NCI-H524 (cell line): ENCODE measurements at places on chromosomes 5 and 9.

DNA sequence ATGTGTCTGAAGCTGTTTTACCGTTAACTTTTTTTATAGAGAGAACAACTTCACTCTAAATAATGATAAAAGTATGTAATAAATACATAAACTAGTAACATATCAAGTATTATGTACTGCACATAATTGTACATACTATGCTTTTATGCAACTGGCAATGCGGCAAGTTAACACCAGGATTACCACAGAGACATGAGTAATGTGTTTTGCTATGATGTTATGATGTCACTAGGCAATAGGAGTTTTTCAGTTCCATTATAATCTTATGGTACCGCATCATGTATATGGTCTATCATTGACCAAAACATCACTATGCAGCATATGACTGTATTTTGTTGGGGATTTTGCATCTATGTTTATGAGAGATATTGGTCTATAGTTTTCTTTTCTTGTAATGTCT lies 326.4 kb upstream of the TARS1 start:
- no peak for DNase-seq

- peak; percentile 66 for DNase-seq
Observed at GRCh38 chr5:172283020-172283861, at the start of gene UBTD2. Gene UBTD2, minus strand, starts transcription at chr5:172283764. Its CDS starts 99 bp downstream, at chr5:172283665.

- DNase-seq, result no peak
Observed at GRCh38 chr9:32939576-32939975, 61.9 kb downstream of the APTX start.

GRCh38 chr5:112795944-112796678 lies 58.4 kb downstream of the APC start:
- no peak for DNase-seq

DNA sequence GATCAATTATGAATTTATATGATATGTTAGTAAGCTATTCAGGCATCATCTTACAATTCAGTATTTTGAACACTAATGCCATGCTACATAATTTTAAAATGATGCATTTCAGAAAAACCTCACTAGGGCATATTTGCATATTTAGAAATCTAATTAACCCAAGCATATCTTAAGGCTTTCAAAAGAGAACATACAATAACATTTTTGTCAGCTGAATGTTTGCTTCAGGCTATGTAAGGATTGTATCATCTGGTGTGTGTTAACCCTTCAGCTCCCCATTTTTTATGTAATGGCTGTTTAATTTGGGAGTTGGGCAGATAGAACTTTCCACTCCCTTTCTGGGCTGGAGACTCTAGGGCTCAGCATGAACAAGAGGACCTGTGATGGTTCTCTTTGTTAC lies 299.1 kb upstream of the EFNA5 start:
- no peak for DNase-seq

GRCh38 chr9:7238247-7238637 lies 480.5 kb downstream of the KDM4C start:
- no peak for DNase-seq

- DNase-seq, result peak; percentile 57
Observed at GRCh38 chr9:38003946-38004808, 64.8 kb downstream of the SHB start.

- DNase-seq, result no peak
Observed at GRCh38 chr5:88769165-88769564, 113.8 kb downstream of the MEF2C start.

GRCh38 chr5:148641735-148642134 lies 12.6 kb downstream of the HTR4 start:
- no peak for DNase-seq

DNA sequence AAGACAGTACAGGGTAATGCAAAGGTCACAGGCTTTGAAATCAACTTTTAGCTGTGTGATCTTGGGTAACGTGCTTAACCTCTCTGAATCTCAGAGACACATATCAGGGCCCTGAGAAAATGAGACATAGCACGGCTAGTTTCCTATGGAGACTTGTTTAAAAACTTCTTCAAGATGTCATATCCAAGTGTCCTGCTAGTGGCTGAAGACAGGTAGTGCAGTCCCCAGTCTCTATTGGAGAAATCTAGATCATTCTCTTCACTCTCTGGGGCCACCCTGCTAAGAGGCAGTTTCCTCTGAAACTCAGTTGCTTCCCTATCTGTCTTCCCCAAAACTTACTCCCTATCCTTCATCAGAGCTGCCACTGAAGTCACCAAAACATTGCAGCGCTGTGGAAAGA lies 30.3 kb upstream of the GRXCR2 start:
- DNase-seq, result no peak

DNA sequence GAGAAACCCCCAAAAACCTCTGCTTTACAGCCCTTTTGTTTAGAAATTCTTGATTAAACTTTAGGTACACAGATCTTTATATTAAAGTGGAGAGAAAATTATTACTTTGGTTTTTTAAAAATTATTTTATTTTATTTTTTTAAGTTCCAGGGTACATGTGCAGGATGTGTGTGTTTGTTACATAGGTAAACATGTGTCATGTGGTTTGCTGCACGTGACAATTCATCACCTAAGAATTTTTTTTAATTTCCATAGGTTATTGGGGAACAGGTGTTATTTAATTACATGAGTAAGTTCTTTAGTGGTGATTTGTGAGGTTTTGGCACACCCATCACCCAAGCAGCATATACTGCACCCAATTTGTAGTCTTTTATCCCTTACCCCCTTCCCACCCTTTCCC lies 581.7 kb downstream of the CSNK1G3 start:
- DNase-seq, result no peak

GRCh38 chr9:97617939-97618416 lies 15.2 kb downstream of the TSTD2 start:
- DNase-seq, result no peak

DNA sequence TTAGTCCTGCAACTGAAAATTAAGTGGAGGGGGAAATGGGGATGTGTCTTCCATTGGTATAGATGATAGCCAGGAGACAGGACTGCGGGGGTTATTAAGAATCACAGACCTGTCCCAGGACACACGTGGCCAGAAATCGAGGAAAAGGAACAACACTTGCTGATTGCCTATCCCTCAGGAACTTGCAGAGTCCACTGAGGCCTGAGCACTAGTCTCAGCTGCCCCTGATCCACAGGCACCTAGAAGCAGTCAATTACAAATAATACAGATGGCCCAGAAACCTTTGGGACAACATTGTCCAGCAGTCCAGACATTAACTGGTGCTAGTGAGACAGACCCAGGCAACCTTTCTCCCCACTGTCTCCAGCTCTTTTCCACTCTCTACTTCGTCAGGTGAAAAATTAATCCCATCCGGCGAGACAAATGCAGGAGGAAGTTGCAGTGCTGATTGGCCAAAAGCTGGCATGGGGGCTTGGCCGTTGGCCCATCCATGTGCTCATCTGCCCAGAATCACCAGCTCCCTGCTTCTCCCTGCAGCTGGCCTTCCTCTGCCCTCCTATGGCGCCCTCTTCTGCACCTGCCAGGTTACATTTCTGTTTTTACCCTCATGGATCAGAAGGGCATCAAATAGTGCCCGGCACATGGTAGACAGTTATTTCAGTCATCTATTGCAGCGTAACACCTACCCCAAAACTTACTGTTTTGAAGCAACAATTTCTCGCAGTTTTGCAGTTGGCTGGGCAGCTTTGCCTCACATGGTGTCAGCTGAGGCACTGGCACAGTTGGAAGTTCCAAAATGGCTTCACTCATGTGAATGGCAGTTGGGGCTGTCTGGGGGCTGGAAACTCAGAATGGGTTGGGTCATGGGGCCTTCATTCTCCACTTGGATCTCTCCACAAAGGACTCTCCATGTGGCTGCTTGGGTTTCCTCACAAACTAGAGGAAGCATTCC lies 3.6 kb upstream of the B4GALT1 start:
- DNase-seq, result peak; percentile 76

GRCh38 chr9:5842929-5843793 lies 10.2 kb upstream of the ERMP1 start:
- DNase-seq, result no peak

DNA sequence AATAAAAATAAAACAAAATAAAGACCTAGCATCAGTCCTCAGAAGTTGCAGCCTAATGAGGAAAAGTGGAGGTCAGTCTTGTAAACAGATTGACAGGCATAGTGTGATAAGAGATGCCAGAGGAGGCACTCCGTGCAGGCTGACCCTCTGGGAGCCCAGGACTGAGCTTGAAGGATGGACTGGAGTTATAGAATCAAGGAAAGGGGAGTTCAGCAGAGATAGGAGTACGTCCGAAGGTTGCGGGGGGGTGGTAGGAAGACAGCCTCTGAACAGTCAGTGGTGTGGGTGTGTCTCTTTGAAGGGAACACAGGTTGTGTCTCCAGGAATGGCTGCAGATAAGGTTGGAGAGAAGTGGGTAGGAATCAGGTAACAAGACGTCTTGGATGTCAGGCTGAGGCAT lies 126.1 kb upstream of the CPEB4 start:
- DNase-seq, result no peak

GRCh38 chr5:147882586-147883313 lies 4.2 kb downstream of the SCGB3A2 start:
- DNase-seq, result no peak

DNA sequence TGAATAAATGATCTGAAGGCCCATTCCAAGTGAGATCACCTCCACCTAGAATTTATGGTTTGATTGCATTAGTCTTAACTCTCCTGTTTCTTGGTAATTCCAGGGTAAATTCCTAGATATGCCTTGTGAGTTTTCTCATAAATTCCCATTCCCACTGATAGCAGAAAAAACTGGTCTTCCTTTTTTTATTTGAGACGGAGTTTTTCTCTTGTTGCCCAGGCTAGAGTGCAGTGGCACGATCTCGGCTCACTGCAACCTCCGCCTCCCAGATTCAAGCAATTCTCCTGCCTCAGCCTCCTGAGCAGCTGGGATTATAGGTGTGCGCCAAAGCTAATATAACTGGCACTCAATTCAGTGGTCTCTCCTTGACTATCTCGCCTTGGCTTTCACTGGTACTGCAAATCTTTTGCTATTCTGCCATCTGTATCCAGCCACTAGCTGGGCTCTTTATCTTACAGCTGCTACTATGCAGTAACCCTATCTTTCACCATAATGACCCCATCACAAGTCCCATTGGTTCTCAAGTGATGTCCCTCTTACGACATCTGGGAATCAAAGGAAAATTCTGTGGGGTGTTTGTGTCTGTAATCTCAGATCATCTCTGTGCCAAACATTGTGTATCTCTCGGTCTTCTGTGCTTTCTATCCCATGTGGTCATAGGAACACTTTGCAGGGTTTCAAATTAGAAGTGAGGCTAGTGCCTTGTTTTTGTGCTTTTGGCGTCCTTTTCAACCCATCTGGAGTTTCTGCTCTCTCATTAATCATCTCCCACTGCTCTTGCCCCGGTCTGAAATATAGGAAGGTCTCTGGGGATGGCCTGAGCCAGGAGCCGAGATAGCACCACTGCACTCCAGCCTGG lies 14.4 kb downstream of the HNRNPK start:
- DNase-seq, result no peak

DNA sequence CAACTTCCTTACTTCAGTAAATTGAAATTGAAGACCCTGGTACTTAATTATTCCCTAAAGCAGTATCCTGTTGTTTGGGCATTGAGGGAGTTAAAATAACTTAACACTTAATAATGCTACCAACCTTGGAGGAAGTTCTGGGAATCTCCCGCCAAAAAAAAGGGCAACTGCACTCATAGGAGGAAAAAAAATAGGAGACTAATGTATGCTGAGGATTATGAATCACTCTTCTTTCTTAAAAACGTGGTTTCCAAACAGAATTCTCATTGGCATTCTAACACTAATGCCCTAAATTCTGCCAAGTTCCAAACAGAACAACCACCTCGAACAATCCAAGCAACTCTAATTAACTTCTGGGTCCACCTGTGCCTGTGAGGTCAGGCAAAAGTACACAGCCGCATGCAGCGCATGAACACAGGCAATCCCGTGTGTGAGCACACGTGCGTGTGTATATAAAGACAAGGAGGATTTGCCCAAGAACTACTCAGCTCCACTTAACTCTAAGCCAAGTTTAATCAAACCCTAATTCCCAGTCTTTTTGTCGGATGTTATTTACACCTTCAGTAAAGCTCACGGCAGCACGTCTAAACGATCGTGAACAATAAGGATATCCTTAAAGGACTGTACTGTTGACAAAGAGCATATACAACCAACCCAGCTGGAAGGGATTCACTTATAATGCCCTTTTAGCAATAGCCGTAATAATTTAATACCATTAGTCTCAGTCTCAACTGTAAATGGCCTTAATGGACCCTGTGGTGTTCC lies 78.4 kb downstream of the EBF1 start:
- DNase-seq, result peak; percentile 35

DNA sequence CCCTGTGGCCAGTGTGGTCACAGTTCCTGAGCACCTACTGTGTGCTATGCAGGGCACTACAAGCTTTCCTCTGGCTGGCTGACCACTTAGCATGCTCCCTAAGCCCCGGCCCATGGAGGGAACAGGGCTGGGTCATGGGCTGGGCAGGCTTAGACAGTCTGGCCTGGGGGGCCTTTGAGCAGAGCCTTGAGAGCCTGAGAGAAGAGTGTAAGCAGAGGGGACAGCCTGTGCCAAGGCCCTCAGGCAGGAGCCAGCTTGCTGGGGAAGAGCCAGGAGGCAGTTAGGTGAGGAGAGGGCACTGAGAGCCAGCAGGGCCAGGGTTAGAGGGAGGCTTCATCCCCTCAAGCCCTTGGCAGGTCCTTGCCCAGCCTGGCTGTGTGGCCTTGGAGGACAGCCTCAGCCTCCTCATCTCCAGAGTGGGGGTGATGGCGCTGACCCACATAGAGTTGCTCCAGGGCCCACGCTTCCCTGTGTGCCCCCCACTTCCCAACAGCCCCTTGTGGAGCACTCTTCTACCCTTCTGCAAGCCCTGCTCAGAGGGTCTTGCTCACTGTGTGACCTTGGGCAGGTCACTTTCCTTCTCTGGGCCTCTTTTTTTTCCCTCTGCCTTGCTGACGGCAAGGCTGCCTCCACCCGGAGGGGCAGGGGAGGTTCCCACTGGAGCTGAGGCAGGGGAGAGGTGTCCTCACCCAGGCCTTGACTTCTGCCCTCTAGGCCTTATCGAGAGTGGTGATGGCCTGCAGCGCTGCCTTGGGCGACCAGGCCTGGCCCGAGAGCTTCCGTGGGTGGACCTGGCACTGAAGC lies 107.1 kb downstream of the PHF2 start:
- no peak for DNase-seq

DNA sequence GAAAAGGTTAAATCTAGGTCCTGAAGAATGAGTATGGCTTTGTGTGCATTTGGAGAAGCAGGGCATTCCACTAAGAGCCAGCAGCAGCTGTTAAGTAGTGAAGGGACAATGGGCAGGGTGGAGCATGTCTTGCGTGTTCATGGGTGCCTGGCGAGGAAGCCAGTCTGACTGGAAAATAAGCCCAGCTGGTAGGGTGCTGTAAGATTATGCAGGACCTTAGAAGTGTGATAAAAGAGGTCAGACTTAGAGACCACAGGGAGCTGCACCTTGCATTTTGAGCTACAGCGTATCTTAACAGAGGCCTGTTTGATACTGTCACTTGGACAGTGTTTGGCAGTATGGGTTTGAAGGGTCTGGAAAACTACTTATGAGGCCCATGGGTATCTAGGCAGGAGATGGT lies 131.7 kb upstream of the ELL2 start:
- DNase-seq, result no peak

DNA sequence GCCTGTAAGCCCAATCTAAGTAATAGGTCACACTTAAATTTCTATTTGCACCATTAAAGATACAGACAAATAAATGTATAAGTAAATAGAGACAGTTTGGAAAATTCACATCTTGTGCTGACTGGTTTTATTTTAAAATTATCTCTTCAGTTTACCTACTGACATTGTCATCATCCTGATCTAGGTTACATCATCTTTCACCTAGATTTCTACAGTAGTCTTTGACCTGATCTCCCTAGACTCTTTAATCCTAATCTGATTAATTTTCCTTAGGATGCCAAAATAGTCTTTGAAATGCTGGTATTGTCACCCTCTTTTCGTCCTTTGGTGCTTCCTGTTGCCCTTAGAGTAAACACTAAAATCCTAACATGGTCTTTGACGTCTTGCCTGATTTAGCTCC lies 43.9 kb downstream of the NDUFS4 start:
- DNase-seq, result no peak
